Stimulated activated naive CD8-positive, alpha-beta T cell treated with anti-CD3 and anti-CD28 coated beads, Interleukin-15, Interleukin-2, amounts not matched to agents 100 U/mL and 50 U/mL, for 24 hours (primary cell): ENCODE measurements at places on chromosomes 2 and 18.
A peak's percentile ranks its signal among the peaks of the same experiment; 100 is the strongest.

DNA sequence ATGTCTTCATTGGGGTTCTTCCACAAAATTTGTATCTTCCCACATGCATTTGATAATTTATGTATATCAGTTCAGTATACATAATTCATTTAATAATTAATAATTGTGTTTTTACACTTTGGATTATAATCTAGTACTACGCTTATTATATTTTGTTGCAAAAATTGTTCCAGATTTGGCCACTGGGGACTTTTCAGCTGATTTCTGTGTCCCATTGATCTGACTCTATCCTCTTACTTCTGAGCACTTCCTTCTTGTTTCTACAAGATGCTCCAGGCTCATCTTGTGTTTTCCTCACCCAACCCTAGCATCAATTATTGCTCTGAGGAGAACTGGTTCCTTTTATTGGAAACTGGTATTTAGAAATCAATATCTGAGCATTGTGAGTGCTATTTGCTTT lies 215.3 kb upstream of the CDH19 start:
- no peak for DNase-seq

DNA sequence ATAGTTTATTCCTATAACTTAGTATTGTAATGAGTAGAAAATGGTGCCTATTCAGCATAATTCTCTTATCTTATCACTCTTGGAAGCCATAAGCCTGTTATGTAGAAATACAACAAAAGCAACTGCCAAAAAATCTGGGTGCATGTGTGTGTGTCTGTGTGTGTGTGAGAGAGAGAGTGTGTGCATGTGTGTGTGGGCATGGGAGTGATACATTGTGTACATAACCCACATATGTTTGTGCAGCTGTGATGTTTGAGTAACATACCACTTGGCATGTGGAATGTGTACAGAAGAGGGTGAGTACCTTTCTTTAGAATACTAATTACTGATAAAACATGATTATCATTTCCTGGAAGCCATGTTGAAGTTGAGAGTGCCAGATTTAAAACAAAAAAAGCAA lies 642.3 kb upstream of the SYT4 start:
- no peak for DNase-seq

- no peak for DNase-seq
Observed at GRCh38 chr2:108905176-108905575, 83.8 kb downstream of the EDAR start.

- no peak for DNase-seq
Observed at GRCh38 chr18:58148954-58149471, 105.0 kb downstream of the NEDD4L start.

GRCh38 chr2:215394102-215394805 lies 41.6 kb downstream of the FN1 start:
- no peak for DNase-seq

GRCh38 chr2:120697471-120697870 lies 38.2 kb upstream of the GLI2 start:
- DNase-seq, result no peak

- no peak for DNase-seq
Observed at GRCh38 chr2:226932443-226932842, 96.6 kb downstream of the RHBDD1 start.

DNA sequence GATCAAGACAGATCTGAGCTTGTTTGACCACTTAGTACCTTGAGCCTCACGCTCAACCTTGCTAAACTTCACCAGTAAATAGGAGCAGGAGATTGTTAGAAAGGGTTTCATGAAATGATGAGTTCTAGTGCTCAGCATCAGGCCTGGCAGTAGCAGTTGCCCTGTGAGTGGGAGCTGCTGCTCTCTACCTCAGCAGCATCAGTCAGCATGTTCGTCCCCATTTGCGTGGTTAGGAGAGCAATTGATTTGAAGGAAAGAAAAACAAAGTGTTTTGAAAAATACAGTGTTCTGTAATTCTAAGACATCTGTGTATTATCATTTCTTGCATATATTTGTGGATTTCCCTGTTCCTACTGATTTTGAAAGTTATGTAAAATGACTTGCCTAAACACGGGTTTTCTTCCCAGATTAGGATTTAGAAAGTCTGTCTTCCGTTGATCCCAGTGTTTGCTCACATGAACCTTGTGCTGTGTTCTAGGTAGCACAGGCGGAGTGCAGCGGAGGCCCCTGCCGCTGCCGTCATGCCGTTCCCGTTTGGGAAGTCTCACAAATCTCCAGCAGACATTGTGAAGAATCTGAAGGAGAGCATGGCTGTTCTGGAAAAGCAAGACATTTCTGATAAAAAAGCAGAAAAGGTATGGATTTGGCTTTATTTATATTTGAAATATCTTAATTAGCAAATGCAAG lies 47.0 kb downstream of the CAB39 start:
- DNase-seq, result no peak

DNA sequence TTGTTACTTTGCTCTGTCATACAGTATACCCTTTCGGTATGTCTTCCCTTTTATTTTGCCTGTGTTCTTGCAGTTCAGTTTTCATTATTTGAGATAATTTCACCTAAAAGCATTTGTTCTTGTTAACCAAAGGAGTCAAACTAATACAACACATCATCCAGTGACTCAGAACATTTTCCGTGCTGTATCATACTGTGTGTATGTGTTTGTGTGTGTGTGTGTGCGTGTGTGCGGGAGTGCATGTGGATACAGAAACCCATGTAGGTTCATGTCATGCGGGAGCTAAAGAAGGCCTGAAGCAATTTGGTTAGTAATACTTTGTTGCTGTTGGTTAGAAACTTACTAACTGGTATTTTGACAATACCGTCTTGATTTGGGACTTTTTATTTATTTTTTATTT lies 60.0 kb downstream of the CEP192 start:
- no peak for DNase-seq

- DNase-seq, result peak; percentile 46
Observed at GRCh38 chr2:147082850-147083522, 761.8 kb upstream of the ACVR2A start.

- no peak for DNase-seq
Observed at GRCh38 chr2:206456078-206456754, 12.9 kb downstream of the ADAM23 start.

GRCh38 chr2:223047260-223047761 lies 4.7 kb upstream of the KCNE4 start:
- no peak for DNase-seq

DNA sequence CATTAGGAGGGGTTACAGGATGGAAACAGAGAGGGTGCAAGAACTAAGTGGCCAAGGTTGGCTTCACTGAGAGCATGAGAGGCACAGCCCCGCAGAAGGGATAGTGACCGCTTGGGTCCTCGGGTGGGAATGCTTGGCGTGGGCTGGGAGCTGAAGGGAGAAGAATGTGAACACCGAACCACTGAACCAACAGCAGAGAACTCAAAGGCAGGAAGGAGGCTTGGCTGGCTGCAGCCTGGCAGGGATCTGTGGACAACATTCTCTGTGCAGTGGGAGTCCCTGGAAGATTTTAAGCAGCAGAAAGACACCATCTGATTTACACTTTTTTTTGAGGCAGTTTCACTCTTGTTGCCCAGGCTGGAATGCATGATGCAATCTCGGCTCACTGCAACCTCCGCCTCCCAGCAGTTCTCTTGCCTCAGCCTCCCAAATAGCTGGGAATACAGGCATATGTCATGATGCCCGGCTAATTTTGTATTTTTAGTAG lies 33.9 kb downstream of the SOWAHC start:
- DNase-seq, result no peak

GRCh38 chr2:238388794-238389193 lies 37.9 kb upstream of the ASB1 start:
- DNase-seq, result no peak

- DNase-seq, result no peak
Observed at GRCh38 chr2:191679818-191680600, 2.1 kb downstream of the NABP1 start.

- peak; percentile 62 for DNase-seq
Observed at GRCh38 chr2:74530239-74531187, 780 bp downstream of the HTRA2 start.

GRCh38 chr18:68735483-68736343 lies 20.8 kb upstream of the TMX3 start:
- DNase-seq, result no peak

DNA sequence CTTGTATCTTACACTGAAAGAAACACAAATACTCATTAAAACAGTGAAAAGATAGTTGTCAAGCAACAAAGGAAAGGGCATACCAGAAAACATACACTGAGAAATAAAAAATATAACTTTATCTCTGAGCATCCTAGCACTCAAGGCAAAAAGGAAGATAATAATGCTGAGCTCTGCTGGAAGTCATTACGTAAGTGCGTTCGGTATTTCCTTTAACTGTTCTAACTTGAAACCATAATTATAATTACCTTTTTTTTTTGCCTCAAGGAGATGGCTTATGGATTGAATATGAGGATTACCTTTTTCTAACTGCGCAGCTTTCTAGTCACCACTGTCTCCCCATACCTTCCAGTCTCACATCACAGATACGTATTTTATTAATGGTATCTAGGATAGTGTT lies 308.1 kb downstream of the GBX2 start:
- no peak for DNase-seq

DNA sequence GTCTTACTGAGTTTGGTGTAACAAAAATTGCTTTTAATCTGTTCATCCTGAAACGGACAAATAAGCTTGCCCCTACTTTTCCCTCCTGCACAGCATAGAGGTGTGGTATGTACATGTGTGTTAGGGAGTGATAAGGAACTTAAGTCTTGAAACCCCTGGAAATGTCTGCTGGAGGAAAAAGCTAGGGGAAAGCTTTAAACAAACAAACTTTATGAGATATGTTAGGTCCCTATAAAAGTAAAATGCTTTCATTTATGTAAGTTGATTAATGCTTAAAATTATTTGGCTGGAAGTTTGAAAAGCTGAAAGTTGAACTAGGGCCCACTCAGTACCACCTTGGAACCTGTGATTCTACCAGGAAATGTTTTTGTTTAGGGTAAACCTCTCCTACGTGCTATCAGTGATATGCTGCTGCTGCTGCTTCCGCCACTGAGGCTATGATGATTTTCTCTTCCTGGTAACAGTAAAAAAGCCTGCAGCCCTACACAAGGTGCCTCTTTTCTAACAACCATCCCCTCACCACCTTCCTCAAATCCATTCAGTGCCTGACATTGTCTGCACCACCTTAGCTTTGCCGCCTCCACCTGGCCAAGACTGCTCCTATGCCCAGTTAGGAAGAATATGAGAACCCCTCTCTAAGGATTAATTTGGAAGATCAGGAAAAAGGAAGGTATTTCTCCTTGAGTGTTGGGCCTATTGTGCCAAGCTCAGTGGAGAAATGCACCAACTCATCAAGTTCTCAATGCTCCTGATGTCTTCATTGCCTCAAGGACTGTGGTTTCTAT lies 2.5 kb upstream of the YES1 start:
- no peak for DNase-seq

DNA sequence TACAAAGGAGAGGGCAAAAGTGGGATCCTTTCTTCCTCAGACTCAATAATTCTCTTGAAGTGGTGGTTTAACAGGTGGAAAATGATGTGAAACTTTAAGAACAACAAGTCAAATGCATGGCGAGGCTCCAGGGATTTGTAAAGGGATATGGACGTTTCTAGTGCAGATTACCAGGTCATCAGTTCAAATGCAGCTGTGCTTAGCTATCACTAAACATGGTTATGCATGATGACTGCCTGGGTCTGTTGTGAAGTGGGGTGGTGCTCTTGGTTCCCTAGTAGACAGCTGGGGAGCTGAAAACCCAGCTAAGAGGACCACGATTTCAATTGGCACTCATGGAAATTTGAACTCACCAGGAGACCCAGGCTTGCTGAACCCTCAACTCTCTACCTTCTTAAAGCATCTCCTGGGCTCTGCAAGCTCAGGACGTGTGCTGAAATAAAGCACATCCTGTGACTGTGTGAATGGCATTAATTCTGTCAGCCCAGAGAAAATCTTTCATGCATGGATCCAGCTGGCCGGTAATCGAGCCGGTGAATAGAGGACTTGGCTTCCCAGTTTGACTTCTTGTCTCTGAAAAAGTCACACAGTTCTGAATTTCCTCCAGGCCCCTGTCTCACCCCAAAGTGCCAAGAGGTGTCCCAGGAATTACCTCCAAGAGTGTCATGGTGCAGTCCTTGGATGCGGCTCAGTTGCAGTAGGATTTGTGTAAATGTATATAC lies 146.1 kb downstream of the MTX2 start:
- DNase-seq, result no peak

DNA sequence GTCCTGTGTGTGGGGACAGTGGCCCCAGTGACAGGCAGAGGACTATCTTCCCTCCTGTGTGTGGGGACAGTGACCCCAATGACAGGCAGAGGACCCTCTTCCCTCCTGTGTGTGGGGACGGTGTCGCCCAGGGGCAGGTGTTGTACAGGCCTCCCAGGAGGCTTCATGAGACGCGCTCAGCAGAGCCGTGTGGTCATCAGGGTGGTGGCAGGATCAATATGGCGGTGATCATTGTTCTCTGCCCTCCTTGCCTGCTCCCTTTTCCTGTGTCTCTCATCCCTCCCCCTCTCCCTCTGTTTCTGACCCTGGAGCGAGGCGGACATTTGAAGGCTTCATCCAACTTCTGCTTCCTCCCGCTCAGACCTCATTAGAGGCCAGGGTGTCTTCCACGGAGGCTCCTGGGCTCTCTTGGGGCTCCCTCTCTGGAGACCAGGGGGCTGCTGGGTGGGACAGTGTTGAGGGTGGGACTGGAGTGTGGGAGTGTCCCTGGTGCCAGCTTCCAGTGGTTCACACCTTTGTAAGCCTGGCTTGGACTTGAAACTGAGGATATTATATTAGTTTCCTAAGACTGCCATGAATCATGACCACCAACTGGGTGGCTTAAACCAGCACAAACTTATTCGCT lies 59.5 kb downstream of the ACKR3 start:
- DNase-seq, result no peak

- no peak for DNase-seq
Observed at GRCh38 chr18:62242955-62243354, 55.9 kb downstream of the RELCH start.

GRCh38 chr18:36757991-36758390 lies 70.8 kb downstream of the TPGS2 start:
- DNase-seq, result no peak

GRCh38 chr18:23506393-23506792 lies 3.1 kb downstream of the RMC1 start:
- DNase-seq, result no peak

DNA sequence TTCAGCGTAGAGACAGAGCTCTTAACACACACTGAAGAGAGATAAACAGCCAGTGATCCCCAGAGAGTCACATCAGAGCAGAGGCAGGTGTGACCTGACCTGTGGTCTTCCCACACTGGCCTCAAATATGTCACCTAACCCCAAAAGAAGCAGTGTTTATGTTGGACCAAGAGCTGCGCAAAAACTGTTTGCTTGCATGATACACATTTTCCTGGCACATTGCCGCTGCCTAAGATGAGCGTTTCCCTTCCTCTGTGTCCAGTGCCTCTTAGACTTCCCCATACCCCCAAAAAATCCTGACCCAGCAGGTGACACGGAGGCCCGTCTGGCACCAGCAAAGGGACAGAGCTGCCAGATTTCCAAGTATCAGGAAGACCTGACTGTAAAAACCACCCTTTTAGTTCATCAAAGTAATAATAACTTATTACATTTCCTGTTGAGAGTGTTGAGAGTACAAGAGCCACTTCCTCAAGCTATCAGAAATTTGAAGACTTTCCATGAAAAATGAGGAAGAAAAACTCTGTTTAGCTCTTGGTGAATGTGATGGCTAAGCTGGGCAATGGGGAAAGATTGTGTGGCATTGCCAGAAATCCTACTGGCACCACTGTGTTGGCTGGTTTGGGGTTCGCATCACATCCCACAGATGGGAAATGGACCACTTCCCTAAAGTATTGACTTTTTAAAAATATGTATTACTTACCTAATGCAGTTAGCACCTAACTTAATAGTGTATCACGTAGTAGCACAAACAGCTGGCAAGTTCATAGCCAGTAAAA lies 6.7 kb downstream of the TNFRSF11A start:
- DNase-seq, result no peak
